ENCODE measurements at places on chromosomes 12 and 14.

- DNase-seq, result no peak
- H3K4me3 ChIP-seq, result no peak overlapping the region
- no peaks in the 10 kb centered on the region for H3K36me3 ChIP-seq
- H3K27me3 ChIP-seq, result no peaks in the 10 kb centered on the region
- H3K27ac ChIP-seq, result no peak overlapping the region
These were observed 81.9 kb downstream of the DBX2 start for GRCh38 chr12:44968965-44969364.

- H3K27me3 ChIP-seq, result no peaks in the 10 kb centered on the region
- H3K4me1 ChIP-seq, result no peaks in the 10 kb centered on the region
- H3K36me3 ChIP-seq, result peaks cover 22% of the 10 kb centered on the region
- no peak for DNase-seq
- no peak overlapping the region for H3K27ac ChIP-seq
These were observed 9.9 kb upstream of the CCT2 start for GRCh38 chr12:69575346-69575745.

GRCh38 chr14:92880851-92881250 is 42.1 kb upstream of the CHGA start:
- no peaks in the 10 kb centered on the region for H3K36me3 ChIP-seq
- DNase-seq, result no peak
- no peaks in the 10 kb centered on the region for H3K27me3 ChIP-seq
- no peak overlapping the region for H3K27ac ChIP-seq
- no peaks in the 10 kb centered on the region for H3K4me1 ChIP-seq
- no peak overlapping the region for H3K4me3 ChIP-seq

DNA sequence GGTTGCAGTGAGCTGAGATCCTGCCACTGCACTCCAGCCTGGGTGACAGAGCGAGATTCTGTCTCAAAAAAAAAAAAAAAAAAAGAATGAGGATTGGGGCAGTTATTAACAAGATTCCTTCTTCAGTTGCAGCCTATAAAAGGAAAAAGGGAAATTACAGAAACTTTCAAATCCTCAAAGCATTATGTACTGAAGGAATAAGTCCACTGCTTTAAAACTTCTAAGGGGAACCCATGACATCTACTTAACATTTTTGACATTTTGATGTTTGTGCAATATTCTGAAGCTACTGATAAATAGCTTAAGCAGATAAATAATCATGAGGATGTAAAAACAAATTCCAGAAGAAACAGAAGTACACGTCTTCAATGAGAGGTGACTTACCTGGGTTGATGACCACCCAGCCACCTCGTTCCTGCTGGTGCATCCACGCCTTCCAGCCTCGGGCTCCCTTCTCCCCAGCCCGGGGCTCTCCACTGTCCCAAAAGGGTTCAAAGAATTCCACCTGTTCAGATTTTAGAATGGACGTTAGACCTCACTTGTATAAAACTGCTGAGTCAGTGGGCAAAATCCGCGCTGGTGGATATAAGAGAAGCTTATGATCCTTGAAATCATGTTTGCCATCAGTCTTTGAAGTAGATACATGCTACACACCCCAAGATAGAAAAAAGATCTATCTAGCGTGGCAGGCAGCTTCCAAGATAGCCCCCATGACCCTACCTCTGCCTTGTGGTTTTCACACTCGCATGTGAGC is 33.7 kb downstream of the NRDE2 start:
- DNase-seq, result no peak
- H3K4me1 ChIP-seq, result no peaks in the 10 kb centered on the region
- H3K4me3 ChIP-seq, result no peak overlapping the region

DNA sequence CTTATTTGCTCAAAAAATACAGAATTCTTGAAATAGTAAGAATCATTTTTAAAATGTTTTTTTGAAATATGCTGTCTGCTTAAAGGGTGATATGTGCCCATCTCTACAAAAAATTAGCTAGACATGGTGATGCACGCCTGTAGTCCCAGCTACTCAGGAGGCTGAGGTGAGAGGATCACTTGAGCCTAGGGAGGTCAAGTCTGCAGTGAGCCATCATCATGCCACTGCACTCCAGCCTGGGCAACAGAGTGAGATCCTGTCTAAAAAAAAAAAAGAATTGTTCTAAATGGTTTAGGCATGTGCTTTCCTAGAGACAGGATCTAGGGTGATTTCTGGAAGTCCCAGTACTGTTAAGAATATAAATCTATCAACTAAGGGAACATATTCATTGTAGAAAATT is 75.6 kb upstream of the HECTD1 start:
- DNase-seq, result no peak
- no peaks in the 10 kb centered on the region for H3K36me3 ChIP-seq
- no peaks in the 10 kb centered on the region for H3K4me1 ChIP-seq
- no peak overlapping the region for H3K4me3 ChIP-seq
- H3K27me3 ChIP-seq, result no peaks in the 10 kb centered on the region

DNA sequence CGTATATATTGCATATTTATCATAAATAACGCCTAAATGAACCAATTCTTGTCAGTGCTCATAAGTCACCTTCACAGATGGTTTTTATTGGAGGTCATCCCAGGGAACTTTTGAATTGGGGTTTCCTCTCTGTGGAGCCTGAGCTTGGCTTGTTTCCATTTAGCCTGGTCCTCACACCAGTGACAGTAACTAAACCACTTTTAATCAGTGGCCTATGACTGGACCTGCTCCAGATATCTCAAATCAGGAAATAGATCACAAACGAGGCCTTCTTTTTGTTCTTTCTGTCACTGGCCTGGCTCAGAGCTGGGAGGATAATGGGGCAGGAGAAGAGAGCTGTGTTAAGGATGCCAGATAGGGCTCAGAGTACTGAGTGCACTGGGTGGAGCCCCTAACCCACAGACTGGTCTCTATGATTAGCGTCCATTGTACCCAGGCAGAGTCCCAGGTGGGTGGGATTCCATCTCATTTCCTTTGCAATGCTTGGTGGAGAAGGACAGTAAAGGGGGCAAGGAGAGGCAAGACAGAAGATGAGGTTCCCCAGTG is 92.4 kb downstream of the NUAK1 start:
- H3K27ac ChIP-seq, result no peak overlapping the region
- no peak overlapping the region for H3K4me3 ChIP-seq
- H3K4me1 ChIP-seq, result no peaks in the 10 kb centered on the region
- H3K27me3 ChIP-seq, result no peaks in the 10 kb centered on the region

- no peaks in the 10 kb centered on the region for H3K36me3 ChIP-seq
- no peak for DNase-seq
- H3K4me3 ChIP-seq, result no peak overlapping the region
- H3K27me3 ChIP-seq, result no peaks in the 10 kb centered on the region
- no peak overlapping the region for H3K27ac ChIP-seq
These were observed 44.0 kb upstream of the FRMD6 start for GRCh38 chr14:51607711-51608110.

GRCh38 chr12:25960961-25961360 is 2.5 kb downstream of the RASSF8 start:
- peak overlapping the region; percentile 91 for H3K27ac ChIP-seq
- no peaks in the 10 kb centered on the region for H3K36me3 ChIP-seq

GRCh38 chr14:104445086-104445485 is 134.5 kb upstream of the C14orf180 start:
- no peak for DNase-seq
- no peak overlapping the region for H3K27ac ChIP-seq
- H3K4me1 ChIP-seq, result no peaks in the 10 kb centered on the region
- H3K36me3 ChIP-seq, result no peaks in the 10 kb centered on the region
- no peak overlapping the region for H3K4me3 ChIP-seq

- no peak overlapping the region for H3K4me3 ChIP-seq
- H3K27ac ChIP-seq, result no peak overlapping the region
- H3K36me3 ChIP-seq, result no peaks in the 10 kb centered on the region
These were observed 50.3 kb downstream of the CCNK start for GRCh38 chr14:99531251-99532096.

- H3K36me3 ChIP-seq, result no peaks in the 10 kb centered on the region
- no peaks in the 10 kb centered on the region for H3K27me3 ChIP-seq
- H3K4me1 ChIP-seq, result no peaks in the 10 kb centered on the region
- H3K27ac ChIP-seq, result no peak overlapping the region
- DNase-seq, result no peak
- H3K4me3 ChIP-seq, result no peak overlapping the region
These were observed 15.8 kb downstream of the CCND2 start for GRCh38 chr12:4289231-4289878.

GRCh38 chr12:85996280-85996679 is 122.2 kb downstream of the NTS start:
- H3K27ac ChIP-seq, result no peak overlapping the region
- H3K27me3 ChIP-seq, result no peaks in the 10 kb centered on the region
- H3K36me3 ChIP-seq, result no peaks in the 10 kb centered on the region
- no peak for DNase-seq
- no peak overlapping the region for H3K4me3 ChIP-seq

- DNase-seq, result no peak
- no peaks in the 10 kb centered on the region for H3K4me1 ChIP-seq
- no peak overlapping the region for H3K4me3 ChIP-seq
These were observed 44.0 kb downstream of the RBMS2 start for GRCh38 chr12:56565510-56566101.

DNA sequence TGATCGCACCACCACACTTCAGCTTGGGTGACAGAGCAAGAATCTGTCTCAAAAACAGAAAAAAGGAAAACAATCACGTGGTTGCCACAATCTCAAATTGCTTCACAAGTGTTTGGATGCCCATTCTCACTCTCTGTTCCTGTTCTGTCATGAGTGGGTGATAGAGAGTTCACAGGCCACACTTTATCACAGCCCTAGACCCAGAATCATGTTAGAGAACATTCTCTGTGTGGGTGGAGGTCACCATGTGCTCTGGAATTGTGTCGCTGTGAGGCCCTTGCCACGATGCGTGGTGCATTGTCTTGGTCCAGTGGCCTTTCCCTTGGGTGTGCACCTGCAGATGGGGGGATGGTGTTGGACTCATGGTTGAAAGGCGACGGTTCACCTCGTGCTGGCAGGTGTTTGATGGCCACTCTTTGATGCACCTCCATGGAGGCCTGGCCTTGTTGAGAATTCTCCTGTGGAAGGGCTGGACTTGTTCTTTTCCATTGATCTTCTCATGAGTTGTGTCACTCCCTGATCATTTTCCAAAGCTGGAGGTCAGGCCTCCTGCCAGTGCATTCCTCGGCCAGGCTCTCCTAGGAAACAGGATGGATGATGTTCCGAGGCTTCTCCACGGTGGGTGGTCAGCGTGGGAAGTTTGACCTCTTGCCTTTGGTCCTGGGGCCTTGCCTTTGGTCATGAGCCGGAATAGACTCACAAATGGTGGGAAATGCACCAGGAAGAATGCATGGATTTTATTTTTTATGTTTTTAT is 91.9 kb downstream of the SLC24A4 start:
- H3K27ac ChIP-seq, result no peak overlapping the region
- H3K27me3 ChIP-seq, result no peaks in the 10 kb centered on the region
- no peaks in the 10 kb centered on the region for H3K36me3 ChIP-seq
- DNase-seq, result no peak
- H3K4me1 ChIP-seq, result no peaks in the 10 kb centered on the region
- H3K4me3 ChIP-seq, result no peak overlapping the region
